ENCODE measurements at places on chromosomes 13 and 19. TPM values are rescaled to one million over a fixed set of nuclear protein-coding genes. Genes with fewer than 3 reads are reported as not detected.

GRCh38 chr13:46860722-46861121, 36.1 kb downstream of the HTR2A start:
- H3K27me3 ChIP-seq, result no peaks in the 10 kb centered on the region
- H3K4me1 ChIP-seq, result no peaks in the 10 kb centered on the region
- no peak overlapping the region for H3K27ac ChIP-seq
- no peaks in the 10 kb centered on the region for H3K36me3 ChIP-seq
- H3K4me3 ChIP-seq, result no peak overlapping the region
- DNase-seq, result no peak

DNA sequence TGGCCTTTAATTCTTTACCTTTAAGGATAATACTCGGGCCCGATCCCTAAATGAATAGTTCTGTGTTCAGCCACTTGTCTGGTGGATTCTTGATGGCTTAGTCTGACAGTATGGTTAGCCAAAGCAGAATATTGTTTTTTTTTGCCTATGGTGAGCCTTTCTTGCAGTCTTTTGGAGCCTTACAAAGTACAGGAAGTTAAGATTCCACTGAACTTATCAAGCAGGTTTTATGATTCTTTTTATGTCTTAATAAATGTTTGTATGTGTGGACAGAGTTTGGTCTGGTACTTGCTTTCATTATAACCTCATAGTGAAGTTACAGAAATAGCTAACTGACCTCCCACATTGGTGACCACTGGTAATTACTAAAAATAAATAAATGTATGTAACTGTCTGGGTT, 17.1 kb downstream of the PCCA start:
- DNase-seq, result no peak
- no peak overlapping the region for H3K27ac ChIP-seq
- no peaks in the 10 kb centered on the region for H3K36me3 ChIP-seq
- no peaks in the 10 kb centered on the region for H3K4me1 ChIP-seq
- no peak overlapping the region for H3K4me3 ChIP-seq

DNA sequence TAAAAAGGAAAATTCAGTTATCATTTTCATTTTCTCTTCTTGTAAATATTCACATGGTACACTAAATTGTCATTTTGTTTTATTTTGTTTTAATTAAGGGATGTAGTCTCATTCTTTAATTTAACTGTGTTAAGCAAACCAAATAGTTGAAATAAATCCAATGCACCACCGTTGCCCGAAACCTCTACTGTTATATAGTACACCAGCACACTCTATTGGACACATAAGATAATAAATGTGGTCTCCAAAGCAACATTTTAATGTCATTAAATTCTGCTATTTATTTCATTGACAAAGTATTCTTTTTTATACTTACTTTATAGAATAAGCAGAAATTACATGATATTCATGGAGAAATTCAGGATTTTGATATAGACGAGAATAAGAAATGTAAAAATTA, 156.4 kb upstream of the FREM2 start:
- H3K27ac ChIP-seq, result no peak overlapping the region
- H3K4me1 ChIP-seq, result no peaks in the 10 kb centered on the region
- no peaks in the 10 kb centered on the region for H3K36me3 ChIP-seq
- H3K4me3 ChIP-seq, result no peak overlapping the region
- no peak for DNase-seq
- H3K27me3 ChIP-seq, result no peaks in the 10 kb centered on the region

DNA sequence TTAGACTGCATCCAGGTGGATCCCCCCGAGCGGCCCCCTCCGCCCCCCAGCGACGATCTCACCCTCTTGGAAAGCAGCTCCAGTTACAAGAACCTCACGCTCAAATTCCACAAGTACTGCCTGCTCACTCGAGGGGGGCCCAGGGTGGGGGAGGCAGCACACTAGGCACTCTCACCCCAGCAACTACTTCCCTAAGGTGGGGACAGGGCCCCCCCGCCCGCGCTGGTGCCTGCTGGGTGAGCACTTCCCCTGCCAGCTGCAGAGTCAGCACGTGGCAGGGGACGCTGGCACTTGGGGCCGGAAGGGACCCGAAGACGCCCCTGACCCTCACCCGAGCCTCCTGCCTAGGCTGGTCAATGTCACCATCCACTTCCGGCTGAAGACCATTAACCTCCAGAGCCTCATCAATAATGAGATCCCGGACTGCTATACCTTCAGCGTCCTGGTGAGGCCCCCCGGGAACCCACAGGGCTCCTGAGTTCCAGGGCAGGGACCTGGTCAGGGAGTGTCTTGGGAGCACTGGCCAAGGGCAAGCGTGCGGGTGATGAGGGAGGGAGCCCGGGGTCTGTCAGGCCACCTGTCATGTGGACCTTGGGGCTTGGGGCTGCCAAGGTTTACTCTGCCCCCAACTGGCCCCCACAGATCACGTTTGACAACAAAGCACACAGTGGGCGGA, 5.2 kb downstream of the MCOLN1 start:
- H3K4me3 ChIP-seq, result no peak overlapping the region
- DNase-seq, result no peak

GRCh38 chr19:40959338-40959737, 31.7 kb upstream of the CYP2B6 start:
- no peaks in the 10 kb centered on the region for H3K27me3 ChIP-seq
- DNase-seq, result no peak
- no peaks in the 10 kb centered on the region for H3K36me3 ChIP-seq
- H3K27ac ChIP-seq, result no peak overlapping the region

DNA sequence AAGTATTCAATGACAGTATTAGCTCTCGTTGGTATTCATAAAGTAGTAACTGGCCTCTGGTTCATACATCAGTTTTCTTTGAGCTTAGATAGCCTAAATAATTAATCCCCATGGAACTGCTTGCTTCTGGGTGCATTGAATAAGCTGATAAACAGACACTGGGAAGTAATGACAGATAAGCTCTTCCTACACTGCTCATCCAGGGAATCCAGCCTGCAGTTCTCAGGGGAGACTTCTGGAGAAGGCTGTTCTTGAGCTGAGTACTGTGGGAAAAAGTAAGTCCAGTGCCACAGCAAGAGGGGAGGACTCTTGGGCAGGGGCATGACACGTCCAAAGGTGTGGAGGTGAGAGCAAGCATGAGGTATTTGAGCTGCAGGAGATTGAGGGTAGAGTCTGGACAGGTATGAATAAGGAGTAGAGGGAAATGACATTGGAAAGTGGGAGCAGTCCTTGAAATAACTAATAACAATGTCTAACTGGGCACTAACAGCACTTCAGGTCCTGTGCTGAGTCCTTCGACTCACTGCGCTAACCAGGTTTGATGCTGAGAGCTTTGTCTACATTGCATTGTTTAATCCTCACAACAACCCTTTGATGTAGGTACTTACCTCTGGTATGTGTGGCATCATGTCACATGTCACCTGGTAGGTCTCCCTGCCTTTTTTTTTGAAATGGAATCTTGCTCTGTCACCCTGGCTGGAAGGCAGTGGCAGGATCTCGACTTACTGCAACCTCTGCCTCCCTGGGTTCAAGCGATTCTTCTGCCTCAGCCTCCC, 7.2 kb downstream of the GARRE1 start:
- H3K27me3 ChIP-seq, result no peaks in the 10 kb centered on the region
- DNase-seq, result no peak
- H3K27ac ChIP-seq, result no peak overlapping the region
- H3K36me3 ChIP-seq, result no peaks in the 10 kb centered on the region
- peaks cover 17% of the 10 kb centered on the region for H3K4me1 ChIP-seq
- no peak overlapping the region for H3K4me3 ChIP-seq

The FREM2 gene
- not detected for total RNA-seq

The ZNF264 gene
- total RNA-seq, result 71.9 TPM

The NCCRP1 gene
- 0.46 TPM for total RNA-seq

Measured in T-cell (primary cell).